PC-9 (cell line): ENCODE measurements at places on chromosomes 4 and X.
A peak's percentile ranks its signal among the peaks of the same experiment; 100 is the strongest.

- H3K27me3 ChIP-seq, result no peaks in the 10 kb centered on the region
- DNase-seq, result no peak
- no peak overlapping the region for H3K27ac ChIP-seq
- H3K4me3 ChIP-seq, result no peak overlapping the region
- H3K4me1 ChIP-seq, result no peaks in the 10 kb centered on the region
Measured at GRCh38 chr4:109298279-109299010, 4.0 kb downstream of the COL25A1 start.

- DNase-seq, result peak; percentile 19
- H3K27me3 ChIP-seq, result no peaks in the 10 kb centered on the region
- H3K36me3 ChIP-seq, result peaks cover 5% of the 10 kb centered on the region
Measured at GRCh38 chrX:2691543-2692220, 587 bp downstream of the CD99 start.

GRCh38 chr4:54417476-54417875 is 188.4 kb downstream of the PDGFRA start:
- H3K4me1 ChIP-seq, result no peaks in the 10 kb centered on the region
- H3K27me3 ChIP-seq, result no peaks in the 10 kb centered on the region
- no peak overlapping the region for H3K27ac ChIP-seq
- no peak overlapping the region for H3K4me3 ChIP-seq

DNA sequence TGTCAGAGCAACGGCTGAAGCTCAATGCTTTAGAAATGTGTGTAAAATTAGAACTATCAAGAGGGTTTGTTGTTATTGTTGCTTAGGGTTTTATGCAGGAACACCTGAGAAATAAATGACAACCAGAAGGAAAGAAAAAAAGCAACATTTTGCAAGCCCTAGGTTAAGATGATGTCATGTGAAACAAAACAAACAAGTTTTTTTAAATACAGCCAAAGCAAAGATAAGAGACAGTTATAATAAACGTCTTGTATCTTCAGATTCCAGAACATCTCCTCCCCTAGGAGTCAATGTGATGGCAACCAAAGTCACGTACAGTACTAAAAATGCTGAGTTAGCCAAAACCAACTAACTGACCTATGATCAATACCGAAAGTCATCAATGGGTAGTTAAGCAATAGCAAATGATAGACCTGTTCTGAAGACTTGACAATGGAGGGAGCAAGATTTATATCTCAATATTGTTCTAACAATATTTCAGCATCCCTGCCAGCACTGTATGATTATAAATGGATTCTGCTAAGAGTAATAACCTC is 55.3 kb upstream of the NOCT start:
- DNase-seq, result no peak
- H3K36me3 ChIP-seq, result no peaks in the 10 kb centered on the region
- H3K4me3 ChIP-seq, result no peak overlapping the region
- no peak overlapping the region for H3K27ac ChIP-seq
- H3K4me1 ChIP-seq, result no peaks in the 10 kb centered on the region
- H3K27me3 ChIP-seq, result no peaks in the 10 kb centered on the region

GRCh38 chr4:38163216-38164006 is 203.2 kb downstream of the PTTG2 start:
- peaks cover 52% of the 10 kb centered on the region for H3K4me1 ChIP-seq
- no peak overlapping the region for H3K4me3 ChIP-seq
- H3K36me3 ChIP-seq, result no peaks in the 10 kb centered on the region
- DNase-seq, result peak; percentile 71
- H3K27me3 ChIP-seq, result no peaks in the 10 kb centered on the region

DNA sequence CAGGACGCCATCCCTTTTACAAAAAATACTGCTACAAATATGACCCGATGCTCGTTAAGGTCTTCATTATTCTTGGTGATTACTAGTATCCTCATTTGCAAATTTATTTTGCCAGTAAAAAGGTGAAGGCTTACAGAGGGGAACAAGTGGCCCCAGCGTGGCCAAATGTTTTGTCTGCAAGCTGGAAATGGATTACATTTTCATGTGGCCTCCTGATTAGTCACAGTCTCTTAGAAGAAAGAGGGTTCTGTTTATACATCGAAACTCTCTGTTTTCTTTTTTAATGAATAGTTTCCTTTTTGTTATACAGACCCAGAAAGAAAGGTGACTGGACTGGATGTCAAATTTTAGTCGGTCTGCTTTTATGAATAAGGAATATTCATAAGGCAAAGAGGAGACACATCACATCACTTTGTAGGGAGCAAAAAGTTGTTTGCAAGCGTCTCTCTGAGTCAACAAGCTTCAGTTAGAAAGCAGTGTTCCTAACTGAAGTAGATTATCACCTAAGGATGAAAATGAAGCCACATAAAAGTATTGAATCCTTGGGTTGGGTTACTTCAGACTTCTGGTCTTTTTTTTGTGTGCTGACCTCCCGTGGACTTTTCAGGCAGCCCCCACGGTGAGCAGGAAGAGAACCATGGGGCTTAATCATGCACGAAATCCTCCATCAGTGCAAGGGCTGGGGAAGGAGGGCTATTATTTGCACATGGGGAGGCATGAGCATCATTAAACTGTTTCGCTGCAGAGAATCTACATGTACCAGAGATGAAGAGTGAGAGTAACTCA is 125.6 kb downstream of the ARSF start:
- no peaks in the 10 kb centered on the region for H3K4me1 ChIP-seq
- DNase-seq, result no peak
- H3K27me3 ChIP-seq, result peaks cover 47% of the 10 kb centered on the region
- H3K36me3 ChIP-seq, result no peaks in the 10 kb centered on the region
- no peak overlapping the region for H3K27ac ChIP-seq
- H3K4me3 ChIP-seq, result no peak overlapping the region
